Activated CD8-positive, alpha-beta memory T cell treated with anti-CD3 and anti-CD28 coated beads for 1 hour (primary cell): ENCODE measurements at places on chromosomes 11 and 22.

DNA sequence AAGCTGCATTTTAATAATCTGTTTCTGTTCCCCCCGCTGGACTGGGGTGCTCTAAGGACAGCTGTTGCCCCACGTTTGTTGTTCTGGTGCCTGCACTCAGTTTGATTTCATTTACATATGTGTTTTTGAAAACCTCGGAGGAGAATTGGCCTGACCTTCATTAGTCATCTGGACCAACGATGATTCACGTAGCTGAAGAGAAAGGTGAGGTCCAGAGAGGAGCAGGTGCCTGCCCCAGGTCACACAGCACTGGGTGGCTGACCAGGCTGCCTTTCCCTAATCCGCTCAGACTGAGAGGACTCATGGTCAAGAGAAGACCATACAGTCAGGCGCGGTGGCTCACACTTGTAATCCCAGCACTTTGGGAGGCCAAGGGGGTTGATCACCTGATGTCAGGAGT lies 3.8 kb downstream of the CSDC2 start:
- no peak for DNase-seq

GRCh38 chr11:17238377-17238776 lies 30.6 kb upstream of the PIK3C2A start:
- no peak for DNase-seq

- no peak for DNase-seq
Observed at GRCh38 chr11:117840881-117841550, 16.5 kb upstream of the FXYD2 start.

DNA sequence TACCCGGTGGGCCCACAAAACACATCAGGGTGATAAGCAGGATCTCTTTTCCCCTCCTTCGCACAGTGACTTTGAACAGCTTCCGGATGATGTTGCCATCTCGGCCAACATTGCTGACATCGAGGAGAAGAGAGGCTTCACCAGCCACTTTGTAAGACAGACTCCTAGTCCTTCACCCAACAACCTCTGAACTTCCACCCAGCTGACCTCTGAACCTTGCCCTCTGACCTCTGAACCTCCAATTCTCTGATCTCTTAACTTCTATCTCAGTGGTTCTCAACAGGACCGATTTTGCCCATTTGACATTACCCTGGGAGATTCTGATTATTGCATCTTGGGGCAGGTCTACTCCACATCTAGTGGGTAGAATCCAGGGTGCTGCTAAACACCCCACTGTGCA lies 3.2 kb downstream of the NCF4 start:
- DNase-seq, result no peak

DNA sequence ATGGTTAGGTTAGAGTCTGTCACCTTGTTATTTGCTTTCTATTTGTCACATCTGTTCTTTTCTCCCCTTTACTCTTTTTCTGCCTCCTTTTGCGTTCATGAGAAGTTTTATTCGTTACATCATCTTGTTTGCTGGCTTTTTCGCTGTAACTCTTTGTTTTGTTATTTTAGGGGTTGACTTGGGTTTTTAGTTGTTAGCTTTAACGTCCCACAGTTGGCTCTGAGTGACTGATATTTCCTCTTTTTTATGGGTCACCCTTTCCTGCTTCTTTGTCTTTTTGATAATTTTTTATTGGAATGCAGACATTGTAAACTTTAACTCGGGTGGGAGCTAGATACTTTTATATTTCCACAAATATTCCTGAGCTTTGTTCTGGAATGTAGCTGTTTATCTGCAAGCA lies 13.3 kb upstream of the TNNT3 start:
- DNase-seq, result no peak

- no peak for DNase-seq
Observed at GRCh38 chr11:78832226-78832947, 257.7 kb upstream of the NARS2 start.

DNA sequence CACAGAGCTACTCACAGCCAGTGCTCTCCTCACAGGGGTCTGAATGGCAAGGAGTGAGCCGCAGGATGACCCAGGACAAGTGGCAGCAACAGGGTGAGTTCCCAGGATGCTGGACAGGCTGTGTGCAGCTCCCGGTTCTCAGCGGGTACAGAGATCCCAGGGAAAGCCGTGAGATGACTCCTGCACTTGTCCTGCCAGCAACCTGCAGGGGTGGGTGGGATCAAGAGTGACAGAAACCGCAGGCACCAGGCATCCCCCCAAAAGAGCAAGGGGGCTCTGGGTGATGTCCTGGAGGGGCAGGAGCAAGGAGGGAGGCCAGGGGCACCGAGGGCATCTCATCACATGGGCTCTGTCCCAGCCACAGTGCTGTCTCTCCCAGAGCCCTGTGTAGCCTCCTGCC lies 15.9 kb upstream of the PRODH start:
- no peak for DNase-seq

- no peak for DNase-seq
Observed at GRCh38 chr22:31244046-31244942, 32.2 kb downstream of the LIMK2 start.

DNA sequence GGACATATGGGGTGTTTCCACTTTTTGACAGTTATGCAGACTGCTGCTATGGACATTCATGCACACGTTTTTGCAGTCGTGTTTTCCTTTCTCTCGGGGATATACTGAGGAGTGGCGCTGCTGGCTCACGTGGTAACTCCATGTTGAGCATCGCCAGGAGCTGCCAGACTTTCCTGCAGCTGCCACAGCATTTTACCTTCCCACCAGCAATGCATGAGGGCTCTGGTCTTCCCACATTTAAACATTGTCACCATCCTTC lies 95.4 kb downstream of the TBC1D22A start:
- no peak for DNase-seq

DNA sequence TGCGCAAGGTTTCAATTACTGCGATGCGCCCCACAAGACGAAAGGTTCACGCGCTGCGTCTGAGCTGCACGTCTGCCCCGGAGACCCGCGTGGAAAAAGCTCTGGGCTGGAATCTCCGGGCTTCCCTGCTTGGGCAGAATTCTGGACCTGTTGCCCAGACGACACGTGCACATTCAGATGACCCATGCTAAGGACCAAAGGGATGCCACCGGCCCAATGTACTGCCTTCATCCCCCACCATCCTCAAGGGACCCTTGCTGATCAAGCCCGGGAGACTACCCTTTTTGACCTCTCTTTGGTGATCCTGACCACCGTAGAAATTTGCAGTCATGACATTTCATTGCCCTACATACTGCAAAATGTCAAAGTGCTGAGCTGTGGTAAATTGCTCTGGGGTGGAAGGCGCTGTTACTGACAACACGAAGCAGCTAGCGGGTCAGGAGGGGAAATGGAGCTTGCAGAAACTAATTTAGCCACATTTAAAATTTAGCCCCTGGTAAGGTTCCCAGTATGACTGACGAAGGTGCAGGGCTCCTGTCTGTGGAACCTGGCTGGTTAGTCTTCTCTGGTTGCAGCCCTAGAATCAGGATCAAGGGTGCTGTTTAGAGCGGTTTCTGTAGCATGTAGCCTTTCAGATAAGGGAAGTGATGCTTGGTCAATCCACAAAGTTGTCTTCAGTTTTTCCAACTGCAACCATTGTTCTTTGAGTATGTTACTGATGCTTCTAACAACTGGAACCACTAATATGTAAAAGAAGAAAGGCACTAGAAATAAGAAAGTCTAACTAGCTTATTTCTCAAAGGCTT lies 81.9 kb downstream of the PRR5L start:
- DNase-seq, result no peak

DNA sequence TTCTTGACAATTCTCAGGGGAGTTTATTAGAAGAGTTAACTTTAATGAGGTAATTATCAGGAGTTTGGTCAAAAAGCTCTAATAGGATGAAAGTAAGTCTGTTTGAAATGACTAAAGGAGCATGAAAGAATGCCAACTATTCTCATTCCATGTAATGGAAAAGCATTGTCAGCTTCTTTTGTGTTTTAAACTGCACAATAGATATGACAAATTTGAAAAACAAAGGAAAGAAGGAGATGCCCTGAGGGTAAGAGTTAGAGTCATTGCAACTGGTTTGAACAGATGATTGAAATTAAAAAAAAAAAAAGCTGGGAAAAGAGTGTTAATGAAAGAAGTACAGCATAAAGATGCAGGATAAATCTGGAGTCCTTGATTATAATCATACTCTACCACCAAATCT lies 296.8 kb upstream of the FOLH1 start:
- DNase-seq, result no peak

DNA sequence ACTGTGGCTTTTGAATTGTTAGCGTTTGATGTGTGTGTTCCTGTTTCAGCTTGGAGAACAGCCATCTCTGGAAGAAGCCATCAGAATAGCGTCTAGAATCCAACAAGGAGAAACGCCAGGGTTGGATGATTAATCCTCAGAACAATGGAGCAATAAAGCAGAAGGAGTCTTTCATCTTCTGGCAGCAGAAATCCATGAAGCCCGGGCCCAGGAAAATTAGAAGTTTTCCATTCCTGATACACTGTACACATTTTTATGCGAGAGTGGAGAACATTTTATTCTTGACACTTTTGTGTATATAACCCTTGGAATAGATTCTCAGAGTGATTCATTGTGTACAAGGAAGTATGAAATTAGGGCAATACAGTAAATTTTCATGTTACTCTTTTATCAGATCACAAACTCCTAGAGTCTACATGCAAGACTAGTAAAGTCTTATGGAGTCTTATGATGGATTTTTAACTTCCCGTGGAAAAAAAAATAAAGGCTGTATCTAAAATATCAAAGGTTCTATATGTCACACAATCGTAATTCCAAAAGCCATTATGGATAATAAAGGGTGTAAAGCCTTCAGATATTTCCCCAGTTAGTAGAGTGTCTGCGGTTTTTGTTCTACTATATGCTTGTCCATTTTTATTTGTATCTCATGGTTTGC lies 45.9 kb upstream of the WEE1 start:
- DNase-seq, result no peak

DNA sequence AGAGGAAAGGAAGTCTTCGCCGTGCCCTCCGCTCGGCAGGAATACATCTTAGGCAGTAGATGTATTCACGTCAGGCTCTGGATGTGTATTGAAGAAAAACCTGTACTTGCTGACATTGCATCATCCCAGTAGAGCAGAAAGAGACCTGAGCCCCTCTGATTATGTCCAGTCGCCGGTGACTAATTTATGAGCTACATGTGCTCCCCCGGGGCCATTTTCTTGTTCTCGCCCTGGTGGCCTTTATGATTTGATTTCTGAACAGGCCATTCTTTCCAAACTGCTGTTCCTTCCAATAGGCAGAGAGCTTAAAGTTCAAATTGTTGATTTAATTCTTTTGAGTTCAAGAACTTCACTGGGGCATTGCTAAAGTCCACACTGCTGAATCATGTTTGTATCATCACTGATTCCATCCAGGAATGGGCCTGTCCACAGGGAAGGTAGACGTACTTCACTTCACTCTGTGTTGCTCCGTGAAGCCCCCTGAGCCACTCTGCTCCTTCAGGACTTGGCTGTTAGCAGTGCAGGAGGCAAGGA lies 137.3 kb upstream of the RASSF10 start:
- no peak for DNase-seq

GRCh38 chr11:120815319-120816100 lies 208.4 kb upstream of the TBCEL start:
- no peak for DNase-seq

- DNase-seq, result no peak
Observed at GRCh38 chr11:1303126-1303821, 6.2 kb downstream of the TOLLIP start.

DNA sequence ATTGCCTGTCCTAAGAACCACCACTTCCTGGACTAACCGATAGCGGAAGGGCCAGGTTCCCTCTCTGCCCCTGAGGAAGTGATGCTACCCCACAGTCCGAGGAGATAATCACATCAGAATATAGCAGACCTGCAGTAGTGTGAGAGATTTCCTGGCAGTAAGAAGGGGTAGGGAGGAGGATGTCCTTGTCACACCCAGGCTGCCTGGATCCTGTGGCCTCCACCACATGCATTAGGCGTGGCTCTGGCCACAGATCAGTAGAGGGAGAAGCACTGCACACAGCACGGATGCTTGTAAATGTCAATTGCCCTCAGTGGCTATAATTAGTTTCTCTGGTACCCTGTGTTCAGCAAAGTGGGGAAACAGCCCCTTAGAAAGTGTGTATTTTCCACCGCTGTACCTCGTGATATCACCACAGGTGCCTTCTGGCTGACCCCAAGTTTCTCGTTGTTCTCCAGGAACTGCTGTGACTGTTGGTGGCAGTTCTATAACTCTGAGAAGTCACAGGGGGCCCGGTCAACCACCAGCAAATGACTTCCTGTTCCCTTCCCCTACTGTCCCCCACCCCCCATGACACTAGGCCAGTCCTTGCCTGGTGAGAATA lies 61.8 kb downstream of the UBASH3B start:
- peak; percentile 17 for DNase-seq

- no peak for DNase-seq
Observed at GRCh38 chr11:99522467-99523173, 501.9 kb downstream of the CNTN5 start.

GRCh38 chr11:60971520-60971919 lies at the start of gene CD6:
CD6 (plus strand) TSS chr11:60971680; CDS start chr11:60971866, 186 bp downstream.
- DNase-seq, result peak; percentile 61

- no peak for DNase-seq
Observed at GRCh38 chr11:135033540-135033939, 621.5 kb upstream of the B3GAT1 start.

DNA sequence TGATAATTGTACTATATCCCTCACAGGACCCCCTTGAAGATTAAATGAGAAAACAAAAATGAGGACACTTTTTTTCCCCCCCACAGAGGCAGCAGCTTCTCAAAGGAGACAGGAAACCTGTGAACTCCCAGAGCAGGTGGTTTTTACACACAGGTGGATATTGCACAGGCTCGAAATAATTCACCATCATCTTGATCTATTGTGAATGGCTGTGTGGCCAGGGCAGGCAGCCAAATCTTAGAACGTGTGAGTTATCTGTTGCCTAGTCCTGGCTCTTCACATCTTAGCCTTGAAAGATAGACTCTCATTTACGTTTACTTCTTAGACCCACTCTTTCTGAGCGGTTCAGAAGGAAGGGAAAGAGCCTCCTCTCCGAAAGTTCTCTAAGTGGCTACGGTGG lies 23.5 kb downstream of the PPFIBP2 start:
- DNase-seq, result no peak

DNA sequence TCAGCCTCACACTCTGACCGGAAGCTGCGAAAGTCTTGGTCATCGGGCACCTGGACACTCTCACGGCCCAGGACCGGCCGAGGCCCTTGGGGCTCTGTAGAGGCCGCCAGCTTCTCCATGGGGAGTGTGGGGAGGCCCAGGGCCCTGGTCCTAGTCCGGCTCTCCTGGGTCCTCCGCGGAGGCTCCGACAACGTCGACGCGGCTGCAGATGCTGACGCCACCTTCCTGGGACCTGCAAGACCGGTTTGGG lies 12.9 kb downstream of the STARD10 start:
- no peak for DNase-seq

GRCh38 chr11:3904228-3904627 lies 48.8 kb downstream of the STIM1 start:
- no peak for DNase-seq

GRCh38 chr11:57001674-57002401 lies 13.1 kb downstream of the OR5AK2 start:
- DNase-seq, result no peak

- DNase-seq, result no peak
Observed at GRCh38 chr11:16891964-16892363, 122.2 kb downstream of the PLEKHA7 start.

GRCh38 chr22:45397806-45398205 lies 15.6 kb downstream of the SMC1B start:
- DNase-seq, result no peak
